ENCODE measurements at places on chromosomes 6 and 20. TPM values are rescaled to one million over a fixed set of nuclear protein-coding genes. Genes with fewer than 3 reads are reported as not detected.

DNA sequence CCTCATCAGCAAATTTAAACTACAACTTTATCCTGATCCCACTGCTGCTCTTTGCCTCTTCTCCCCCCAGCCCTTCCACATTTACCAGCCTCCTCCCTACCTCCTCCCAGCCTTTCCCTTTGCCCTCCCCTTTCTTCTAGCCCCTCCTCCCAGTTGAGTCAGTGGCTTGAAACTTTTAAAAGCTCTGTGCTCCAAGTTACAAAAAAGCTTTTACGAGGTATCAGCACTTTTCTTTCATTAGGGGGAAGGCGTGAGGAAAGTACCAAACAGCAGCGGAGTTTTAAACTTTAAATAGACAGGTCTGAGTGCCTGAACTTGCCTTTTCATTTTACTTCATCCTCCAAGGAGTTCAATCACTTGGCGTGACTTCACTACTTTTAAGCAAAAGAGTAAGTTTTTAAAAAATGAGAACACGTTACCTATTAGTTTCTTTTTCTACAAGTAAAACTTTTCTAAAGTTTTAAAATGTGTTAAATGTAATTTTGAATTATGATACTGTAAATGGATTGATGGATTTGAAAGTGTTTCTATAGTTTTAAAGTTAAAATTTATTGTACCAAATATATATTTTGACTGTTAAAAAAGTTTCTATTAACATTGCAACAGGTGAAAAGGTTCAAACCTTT is at the start of gene GJA1:
TSS of gene GJA1 (plus strand) at position 203 of the 626 bp plus-strand sequence. CDS start 11,202 bp downstream, outside the sequence.
- DNase-seq: peak; percentile 74

GRCh38 chr6:122694602-122695001 is 84.4 kb downstream of the PKIB start:
- DNase-seq: no peak

- DNase-seq: no peak
These were observed 184.6 kb downstream of the ESR1 start for GRCh38 chr6:151992091-151992490.

DNA sequence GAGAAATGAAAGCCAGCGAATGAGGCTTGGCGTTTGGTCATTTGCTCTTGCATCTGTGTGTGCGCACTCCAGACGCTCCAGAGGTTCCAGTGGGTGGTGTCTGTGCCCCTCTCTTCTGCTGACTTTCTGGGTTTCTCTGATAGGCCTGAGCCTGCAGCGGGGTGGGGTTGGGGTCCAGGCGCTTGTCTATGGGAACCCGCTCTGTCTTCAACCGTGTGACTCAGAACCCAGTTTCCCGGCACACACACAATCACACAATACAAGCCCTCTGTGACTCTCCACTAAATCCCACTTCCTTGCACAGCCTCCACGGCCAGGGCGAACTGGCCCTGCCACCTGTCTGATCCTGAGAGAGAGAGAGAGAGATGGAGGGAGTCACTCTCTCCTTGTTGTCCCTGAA is 24.6 kb downstream of the RBM38 start:
- DNase-seq: no peak

- no peak for DNase-seq
These were observed 6.6 kb downstream of the EZR start for GRCh38 chr6:158812611-158813010.

DNA sequence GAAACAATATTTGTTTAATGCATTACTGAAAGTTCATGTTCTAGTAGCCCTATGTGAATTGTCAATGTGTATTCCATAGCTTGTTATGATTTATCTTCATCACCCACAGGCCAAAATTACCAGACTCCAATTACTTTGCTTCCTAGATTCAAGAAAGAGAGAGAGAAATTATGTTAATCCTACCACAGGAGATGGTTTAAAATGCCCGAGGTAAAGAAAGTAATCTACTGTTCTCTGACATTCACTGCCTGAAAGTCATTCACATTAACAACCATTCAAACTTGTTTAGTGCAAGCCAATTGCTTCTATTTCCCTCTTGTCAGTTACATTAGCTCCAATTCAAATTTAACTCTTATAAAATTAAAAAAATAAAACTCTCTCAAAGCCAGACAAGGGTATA is 260.4 kb upstream of the THEMIS start:
- DNase-seq: no peak

- peak; percentile 95 for DNase-seq
These were observed 19.0 kb upstream of the ASIP start for GRCh38 chr20:34222208-34222607.

DNA sequence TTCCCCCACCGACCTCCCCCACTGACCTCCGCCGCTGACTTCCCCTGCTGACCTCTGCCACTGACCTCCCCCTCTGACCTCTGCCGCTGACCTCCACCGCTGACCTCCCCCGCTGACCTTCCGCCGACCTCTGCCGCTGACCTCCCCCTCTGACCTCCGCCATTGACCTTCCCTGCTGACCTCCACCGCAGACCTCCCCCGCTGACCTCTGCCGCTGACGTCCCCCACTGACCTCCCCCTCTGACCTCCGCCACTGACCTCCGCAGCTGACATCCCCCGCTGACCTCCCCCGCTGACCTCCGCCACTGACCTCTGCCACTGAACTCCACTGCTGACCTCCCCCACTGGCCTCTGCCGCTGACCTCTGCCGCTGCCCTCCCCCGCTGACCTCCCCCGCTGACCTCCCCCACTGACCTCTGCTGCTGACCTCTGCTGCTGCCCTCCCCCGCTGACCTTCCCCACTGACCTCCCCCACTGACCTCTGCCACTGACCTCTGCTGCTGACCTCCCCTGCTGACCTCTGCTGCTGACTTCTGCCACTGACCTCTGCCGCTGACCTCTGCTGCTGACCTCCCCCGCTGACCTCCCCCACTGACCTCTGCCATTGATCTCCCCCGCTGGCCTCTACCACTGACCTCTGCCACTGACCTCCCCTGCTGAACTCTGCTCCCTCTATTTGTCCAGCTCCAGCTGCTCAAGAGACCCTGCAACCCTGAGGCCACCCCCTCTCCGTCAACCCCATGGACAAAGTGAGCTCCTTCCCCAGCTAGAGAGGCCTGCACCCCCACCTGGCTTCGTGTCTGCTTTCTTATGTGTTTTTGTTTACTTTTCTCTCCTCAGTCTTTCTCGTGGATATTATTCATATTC is 91.4 kb upstream of the AFDN start:
- DNase-seq: no peak

GRCh38 chr20:24102749-24103333 is 114.3 kb upstream of the GGTLC1 start:
- DNase-seq: no peak

GRCh38 chr6:143079325-143079640 is 18.6 kb downstream of the AIG1 start:
- DNase-seq: no peak

DNA sequence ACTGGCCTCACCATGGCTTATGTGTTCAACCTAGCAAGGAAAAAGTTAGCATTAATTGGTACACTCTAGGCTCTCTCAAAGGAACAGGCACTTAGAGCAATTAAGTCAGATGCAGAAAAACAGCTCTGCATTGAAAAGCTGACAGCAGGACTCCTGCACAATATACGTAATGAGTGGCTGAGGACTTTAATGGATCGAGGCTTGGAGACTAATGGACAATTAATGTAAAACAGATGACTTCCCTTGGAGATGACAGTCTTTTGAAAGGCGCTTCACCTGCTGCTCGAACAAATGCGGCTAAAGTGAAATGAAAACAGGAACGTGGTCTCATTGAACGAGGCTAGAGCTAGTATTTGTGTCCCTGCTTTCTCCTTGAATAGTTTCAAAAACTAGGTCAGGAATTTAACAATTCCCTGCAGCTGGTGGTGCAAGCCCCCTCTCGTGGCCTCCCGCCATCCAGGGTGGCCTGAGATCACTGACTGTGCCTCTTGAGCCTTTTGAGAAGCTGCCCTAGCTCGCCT is 137.1 kb downstream of the ELOVL4 start:
- DNase-seq: no peak

GRCh38 chr6:113276601-113277000 is 580.5 kb upstream of the MARCKS start:
- no peak for DNase-seq

DNA sequence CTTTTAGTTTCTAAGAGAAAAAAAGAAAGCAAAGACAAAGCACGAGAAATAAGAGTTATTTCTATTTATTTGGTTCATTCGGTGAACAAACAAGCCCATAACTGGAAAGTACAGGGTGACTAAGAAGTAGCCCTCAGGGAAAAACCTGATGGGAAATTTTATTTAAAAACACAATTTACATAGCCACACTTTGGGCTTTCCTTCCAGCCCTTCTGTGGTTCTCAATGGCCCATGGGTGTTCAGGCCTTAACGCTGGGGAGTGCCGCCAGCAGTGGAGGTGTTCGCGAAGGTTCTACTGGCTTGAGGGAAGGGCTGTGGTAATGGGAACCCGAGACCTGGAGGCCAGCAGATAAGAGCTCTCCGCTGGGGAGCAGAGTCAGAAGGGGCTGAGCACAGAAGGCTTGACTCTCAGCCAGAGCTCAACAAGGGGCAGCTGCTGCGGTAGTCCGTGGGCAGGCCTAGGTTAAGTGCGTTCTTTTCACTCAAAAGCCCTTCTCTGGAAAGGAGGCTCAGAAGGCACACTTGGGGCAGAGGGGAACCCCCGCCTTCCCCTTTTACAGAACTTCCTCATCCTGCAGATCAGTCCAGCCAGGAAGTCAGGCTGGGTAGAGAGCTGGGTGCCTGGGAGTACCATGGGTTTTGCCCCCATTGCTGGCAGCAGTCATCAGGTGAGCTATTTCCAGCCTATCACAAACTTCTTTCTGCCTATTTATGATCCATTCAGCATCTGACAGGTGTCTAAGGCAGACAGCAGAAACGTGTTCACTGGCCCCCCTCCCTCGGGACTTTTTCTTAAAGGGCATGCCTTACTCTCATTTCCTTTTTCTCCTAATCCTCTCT is 8.8 kb upstream of the CD83 start:
- DNase-seq: no peak

- peak; percentile 5 for DNase-seq
These were observed 409.6 kb downstream of the MAFB start for GRCh38 chr20:40279390-40279789.

ALDH5A1 gene
- total RNA-seq: 1.5 TPM

ISM1 gene
- total RNA-seq: not detected

EFCAB8 gene
- total RNA-seq: not detected

TMC2 gene
- total RNA-seq: not detected

EYS gene
- total RNA-seq: not detected

PET117 gene
- 11.2 TPM for total RNA-seq
